ENCODE measurements at places on chromosomes 16 and 17. TPM values are rescaled to one million over a fixed set of nuclear protein-coding genes. Genes with fewer than 3 reads are reported as not detected.
A peak's percentile ranks its signal among the peaks of the same experiment; 100 is the strongest.

DNA sequence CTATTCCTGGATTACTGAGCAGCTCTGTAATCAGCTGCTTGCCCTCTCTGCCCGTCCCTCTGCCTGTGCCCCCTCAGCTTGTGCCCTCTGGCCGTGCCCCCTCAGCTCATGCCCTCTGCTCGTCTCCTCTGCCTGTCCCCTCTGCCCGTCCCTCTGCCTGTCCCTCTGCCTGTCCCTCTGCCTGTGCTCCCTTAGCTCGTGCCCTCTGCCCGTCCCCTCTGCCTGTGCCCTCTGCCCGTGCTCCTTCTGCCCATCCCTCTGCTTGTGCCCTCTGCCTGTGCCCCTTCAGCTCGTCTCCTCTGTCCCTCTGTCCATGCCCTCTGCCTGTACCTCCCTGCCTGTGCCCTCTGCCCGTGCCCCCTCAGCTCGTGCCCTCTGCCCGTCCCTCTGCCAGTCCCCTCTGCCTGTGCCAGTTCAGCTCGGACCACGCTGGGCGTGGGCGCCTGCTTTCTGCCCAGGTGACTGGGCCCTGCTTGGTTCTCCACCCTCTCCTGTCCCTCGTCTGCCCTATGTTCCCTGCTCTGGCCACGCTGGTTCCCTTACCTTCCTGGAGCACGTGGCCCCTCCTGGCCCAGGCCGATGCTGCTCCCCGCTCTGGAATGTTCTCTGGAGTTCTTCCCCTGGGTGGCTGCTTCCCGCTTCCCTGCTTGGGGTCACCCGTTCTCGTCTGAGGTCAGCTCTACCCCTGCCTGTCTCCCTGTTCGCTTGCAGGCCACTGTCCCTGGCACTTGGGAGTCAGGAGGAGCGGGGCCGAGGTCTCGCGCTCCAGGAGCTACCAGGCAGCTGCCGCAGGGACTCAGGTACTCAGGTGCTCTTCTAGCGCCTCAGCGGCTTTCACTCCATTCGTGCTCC, 63.9 kb downstream of the BANP start:
- DNase-seq: peak; percentile 35

GRCh38 chr17:49327835-49328784, 33.9 kb downstream of the ZNF652 start:
- no peak for DNase-seq

DNA sequence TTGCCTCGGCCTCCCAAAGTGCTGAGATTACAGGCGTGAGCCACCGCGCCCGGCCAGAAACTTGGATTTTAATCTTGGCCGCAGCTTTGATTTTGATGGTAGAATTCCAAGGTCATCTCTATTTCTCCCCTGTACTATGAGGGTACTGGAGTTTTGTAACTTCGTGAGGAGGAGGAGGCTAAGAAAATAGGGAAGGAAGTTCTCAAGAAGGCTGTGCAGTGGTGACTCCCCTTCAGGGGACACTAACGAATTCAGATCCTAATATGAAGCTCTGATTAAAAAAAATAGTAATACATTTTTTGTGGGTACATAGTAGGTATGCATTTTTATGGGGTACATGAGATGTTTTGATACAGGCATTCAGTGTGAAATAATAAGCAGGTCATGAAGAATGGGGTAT, 55.9 kb downstream of the LDHD start:
- no peak for DNase-seq

DNA sequence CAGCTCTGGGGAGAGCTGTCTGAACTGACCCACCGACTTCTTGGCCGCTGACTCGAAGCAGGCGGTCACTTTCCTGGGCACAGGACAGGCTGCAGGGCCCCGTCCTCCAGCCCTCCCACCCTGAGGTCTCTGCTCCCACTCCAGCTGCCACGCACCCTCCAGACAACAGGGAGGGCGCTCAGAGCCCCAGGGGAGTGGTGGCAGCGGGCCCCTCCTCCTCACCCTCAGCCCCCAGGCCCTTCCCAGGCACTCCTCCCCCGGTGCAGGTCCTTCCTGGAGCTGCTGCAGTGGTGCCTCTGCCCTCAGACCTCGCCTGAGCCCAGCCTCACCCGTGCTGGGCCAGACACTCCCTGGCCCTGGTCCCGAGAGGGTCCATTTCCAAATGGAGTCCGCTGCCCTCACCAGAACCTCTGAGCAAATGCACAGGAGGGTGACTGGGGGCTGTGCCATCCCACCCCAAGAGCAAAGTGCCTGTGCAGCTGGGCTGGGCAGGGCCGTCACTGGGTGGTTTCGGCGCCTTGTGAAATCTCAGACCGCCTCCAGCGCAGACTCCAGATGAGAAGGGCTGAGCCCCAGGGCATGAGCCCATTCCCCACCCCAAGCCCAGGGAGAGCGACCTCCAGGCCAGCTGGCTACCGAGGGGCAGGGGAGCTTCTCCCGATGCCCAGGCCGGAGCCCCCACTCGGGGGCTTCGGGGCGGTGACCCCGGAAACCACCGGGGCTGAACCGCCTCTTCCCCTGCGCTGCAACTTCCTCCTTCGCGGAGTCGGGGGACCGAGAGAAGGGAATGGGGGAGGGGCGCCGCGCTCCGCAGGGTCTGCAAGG, 717 bp downstream of the CYBA start:
- peak; percentile 57 for DNase-seq

- DNase-seq: no peak
These were observed 312.2 kb downstream of the RBFOX1 start for GRCh38 chr16:7644811-7645210.

DNA sequence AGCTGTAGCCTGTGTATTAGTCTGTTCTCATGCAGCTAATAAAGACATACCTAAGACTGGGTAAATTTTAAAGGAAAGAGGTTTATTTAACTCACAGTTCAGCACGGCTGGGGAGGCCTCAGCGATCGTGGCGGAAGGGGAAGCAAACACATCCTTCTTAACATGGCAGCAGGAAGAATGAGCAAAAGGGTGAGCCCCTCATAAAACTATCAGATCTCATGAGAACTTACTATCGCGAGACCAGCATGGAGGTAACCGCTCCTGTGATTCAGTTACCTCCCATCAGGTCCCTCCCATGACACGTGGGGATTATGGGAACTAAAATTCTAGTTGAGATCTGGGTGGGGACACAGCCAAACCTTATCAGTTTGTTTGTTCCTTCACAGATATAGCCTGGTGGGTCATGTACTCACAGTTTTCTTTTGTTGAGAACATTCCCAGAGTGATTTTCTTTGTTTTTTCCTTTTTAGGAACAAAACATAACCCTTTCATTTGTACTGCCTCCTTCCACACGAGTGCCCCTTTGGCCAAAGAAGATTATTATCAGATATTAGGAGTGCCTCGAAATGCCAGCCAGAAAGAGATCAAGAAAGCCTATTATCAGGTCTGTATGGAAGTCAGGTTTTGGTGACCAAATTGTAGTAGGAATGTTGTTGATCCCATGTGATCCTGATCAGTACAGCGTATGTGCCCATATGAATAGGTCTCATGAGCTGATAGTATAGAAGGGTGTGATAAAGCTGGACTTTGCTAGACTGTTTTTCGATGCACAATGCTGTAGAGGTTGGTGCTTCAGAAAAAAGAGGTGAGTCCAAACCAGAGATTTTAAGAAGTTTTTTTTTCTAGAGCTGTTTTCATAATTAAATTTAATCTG, 8.5 kb downstream of the DNAJA3 start:
- no peak for DNase-seq

DNA sequence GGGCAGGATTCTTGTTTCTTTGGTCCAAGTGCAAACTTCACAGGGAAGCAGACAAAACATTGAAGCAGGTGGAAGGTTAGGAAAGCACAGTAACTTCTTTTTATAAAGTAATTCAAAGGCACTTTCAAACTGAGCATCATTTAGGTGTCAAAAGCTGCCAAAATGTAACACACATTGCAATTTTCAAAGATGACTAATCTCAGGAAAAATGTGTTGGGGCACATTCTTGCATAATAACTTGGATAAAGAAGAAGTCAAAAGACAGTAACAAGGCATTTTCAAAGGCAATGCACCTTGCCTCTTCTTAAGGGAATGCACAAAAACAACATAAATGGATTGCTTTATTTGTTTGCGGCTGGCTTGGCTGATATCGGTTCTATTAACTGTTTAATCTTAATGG, 3.6 kb downstream of the KCNJ2 start:
- no peak for DNase-seq

DNA sequence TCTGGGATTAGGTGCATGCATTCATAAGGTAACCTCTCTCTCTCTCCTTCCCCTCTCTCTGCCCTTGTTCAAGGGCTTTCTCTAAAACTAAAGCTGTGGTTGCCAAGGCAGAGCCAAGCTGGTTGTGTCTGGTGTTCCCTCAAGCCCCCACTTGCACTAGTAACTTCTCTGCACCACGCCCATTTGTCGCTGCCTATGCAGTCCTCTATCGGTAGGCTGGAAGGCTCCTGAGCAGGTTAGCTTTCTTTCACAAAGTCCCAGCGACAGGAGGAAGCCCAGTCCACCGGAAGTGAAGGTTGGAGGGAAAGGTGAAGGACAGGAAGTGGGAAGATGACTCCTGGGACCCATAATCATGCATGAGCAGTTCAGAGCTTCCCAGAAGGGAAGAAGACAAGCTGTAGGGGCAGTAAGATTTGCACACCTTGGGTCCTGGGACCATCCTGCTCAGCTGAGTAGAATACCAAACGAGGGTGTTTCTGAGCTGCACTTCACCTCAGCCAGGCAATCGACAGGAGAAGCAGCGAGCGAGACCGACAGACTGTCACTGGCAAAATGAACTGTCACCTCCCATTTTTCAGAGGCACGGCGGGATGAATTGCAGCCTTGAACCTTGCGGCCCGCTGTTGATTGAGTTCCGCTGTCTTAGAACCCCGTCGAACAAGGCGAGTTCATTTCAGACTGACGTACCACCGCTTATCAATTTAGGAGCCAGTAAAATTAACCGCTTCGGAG, 14.7 kb upstream of the SKAP1 start:
- DNase-seq: no peak

GRCh38 chr17:56262803-56263202, 109.5 kb downstream of the ANKFN1 start:
- DNase-seq: no peak

Gene KIF19
- not detected for total RNA-seq

Gene TBC1D3B
- total RNA-seq: 12.5 TPM

Gene ZNF624
- 7.6 TPM for total RNA-seq

Gene VMO1
- not detected for total RNA-seq

Gene SLFN13
- not detected for total RNA-seq

Gene GAS2L2
- total RNA-seq: not detected

Gene KCNJ16
- total RNA-seq: 9.3 TPM

Gene JPT1
- total RNA-seq: 244 TPM

Gene TOP3A
- total RNA-seq: 73.7 TPM

Data from Caco-2 (cell line).